Activated CD4-positive, alpha-beta T cell treated with anti-CD3 and anti-CD28 coated beads, Interleukin-10, Interleukin-2, amounts not matched to agents 100 ng/mL and 50 ng/mL, durations not matched to agents 16 hours and 8 hours (primary cell): ENCODE measurements at places on chromosomes 1 and 21.

GRCh38 chr1:1354271-1355247, 3.8 kb downstream of the MXRA8 start:
- no peak for DNase-seq

DNA sequence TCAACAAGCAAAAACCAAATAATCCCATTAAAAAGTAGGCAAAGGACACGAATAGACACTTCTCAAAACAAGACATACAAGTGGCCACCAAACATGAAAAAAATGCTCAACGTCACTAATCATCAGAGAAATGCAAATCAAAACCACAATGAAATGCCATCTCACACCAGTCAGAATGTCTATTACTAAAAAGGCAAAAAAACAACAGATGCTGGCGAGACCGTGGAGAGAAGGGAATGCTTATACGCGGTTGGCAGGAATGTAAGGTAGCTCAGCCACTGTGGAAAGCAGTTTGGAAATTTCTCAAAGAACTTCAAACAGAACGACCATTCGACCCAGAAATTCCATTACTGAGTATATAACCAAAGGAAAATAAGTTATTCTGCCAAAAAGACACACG, 145.1 kb upstream of the EDN2 start:
- DNase-seq = no peak

- DNase-seq = no peak
These were observed 92.5 kb upstream of the IRF2BP2 start for GRCh38 chr1:234702342-234703000.

DNA sequence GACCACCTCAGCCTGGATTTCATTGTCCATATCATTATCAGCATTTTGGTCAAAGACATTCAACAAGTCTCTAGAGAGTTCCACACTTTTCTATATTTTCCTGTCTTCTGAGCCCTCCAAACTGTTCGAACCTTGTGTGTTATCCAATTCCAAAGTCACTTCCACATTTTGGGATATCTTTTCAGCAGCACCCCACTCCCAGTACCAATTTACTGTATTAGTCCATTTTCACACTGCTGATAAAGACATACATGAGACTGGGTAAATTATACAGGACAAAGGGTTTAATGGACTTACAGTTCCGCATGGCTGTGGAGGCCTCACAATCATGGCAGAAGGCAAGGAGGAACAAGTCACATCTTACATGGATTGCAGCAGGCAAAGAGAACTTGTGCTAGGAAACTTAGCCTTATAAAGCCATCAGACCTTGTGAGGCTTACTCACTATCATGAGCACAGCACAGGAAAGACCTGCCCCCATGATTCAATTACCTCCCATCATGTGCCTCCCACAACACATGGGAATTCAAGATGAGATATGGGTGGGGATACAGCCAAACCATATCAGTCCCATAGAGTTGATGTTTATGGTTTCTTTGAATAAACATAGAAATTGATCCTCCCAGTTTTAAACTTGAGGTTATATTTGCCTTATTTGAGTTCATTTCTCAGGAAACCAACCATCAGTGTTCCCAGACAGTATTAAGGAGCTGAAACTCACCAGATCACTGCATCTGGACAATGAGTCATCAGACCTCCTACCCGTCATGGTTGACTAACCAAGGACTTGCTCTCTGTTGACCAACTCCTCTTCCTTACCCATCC, 322.7 kb upstream of the DUSP10 start:
- DNase-seq = no peak

DNA sequence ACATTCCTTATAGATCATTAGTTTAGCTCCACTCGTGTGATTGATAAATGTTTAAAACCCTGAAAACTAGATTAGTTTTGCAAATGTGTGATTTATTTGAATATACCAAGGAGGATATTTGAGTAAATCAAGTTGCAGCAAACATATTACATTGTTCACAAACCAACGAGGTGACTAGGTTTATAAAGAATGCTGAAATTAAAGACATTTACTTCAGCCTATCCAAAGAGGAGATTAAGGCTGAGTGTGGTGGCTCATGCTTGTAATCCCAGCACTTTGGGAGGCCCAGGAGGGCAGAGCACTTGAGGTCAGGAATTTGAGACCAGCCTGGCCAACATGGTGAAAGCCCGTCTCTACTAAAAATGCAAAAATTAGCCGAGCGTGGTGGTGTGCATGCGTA, 34.1 kb downstream of the VTCN1 start:
- DNase-seq = no peak

DNA sequence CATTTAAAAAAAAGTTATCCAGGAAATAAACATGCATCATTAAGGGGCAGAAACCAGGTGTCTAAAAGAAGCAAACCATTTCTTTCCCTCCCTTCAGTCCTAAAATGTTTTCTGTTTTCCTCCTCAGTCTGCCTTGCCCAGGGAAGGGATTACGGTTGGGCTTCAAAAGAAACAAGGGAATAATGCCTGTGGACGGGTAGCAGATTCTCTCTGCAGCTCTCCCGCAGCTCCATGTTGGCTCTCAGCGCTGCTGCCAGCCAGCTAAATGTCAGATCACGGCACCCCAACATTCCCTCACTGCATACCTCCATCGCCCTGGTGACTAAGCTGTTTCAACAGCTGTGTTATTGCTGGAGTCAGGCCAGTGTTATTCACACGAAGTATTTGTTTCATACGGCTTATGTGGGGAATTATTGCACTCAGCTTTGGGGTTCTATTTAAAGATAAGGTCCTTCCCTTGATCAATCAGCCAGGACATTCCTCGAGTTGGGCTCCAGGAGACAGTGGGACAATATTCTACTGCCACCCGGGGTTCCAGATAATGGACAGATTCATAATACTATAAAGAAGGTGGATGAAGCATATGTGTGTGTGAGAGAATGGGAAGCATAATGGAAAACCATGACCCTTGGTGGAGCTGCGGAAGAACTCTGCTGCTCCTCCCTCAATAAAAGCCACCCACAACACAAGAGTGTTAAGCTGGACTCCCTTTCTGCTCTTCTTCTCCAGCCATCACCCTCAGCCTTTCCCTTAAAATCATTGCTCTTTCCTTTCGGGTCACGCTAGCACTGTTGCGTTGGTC, 58.2 kb downstream of the WLS start:
- no peak for DNase-seq

DNA sequence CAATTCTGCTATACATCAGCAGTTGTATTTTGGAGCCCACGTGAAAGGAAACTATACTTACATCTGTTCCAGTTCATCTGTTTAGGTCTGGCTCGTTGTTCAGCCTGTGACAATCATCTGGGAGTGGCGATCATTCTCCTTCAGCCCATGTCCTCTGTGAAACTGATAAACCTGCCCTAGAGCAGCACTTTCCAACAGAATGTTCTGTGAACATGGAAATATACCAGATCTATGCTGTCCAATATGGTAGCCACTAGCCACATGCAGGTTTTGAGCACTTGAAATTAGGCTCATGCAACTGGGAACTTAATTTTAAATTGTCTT, 24.5 kb upstream of the COQ8A start:
- no peak for DNase-seq

DNA sequence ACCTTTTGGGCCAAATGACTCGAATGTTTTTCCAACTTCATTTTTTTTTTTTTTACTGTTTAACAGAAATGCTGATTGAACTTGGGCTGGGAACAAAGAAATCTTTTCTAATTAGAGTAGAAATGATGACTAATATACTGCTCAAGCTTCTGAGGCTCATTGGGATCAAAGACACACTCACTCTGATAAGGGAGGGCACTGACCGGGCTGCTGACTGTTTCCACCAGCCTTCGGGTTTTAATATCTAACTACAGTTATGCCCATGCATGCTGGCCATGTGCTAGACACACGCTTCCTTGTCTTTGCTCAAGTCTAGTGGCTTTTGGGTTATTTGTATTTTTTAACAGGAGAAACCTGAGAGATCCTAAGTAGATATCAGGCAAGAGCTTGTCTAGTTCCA, 16.8 kb downstream of the ZBTB18 start:
- DNase-seq = no peak

- no peak for DNase-seq
These were observed 266.7 kb upstream of the GJB5 start for GRCh38 chr1:34488080-34488708.

GRCh38 chr1:51484591-51484990, 34.5 kb downstream of the EPS15 start:
- DNase-seq = no peak

GRCh38 chr1:215082532-215083382, at the start of gene KCNK2:
KCNK2 (plus strand) TSS chr1:215082737; CDS start chr1:215083386, 649 bp downstream.
- no peak for DNase-seq

DNA sequence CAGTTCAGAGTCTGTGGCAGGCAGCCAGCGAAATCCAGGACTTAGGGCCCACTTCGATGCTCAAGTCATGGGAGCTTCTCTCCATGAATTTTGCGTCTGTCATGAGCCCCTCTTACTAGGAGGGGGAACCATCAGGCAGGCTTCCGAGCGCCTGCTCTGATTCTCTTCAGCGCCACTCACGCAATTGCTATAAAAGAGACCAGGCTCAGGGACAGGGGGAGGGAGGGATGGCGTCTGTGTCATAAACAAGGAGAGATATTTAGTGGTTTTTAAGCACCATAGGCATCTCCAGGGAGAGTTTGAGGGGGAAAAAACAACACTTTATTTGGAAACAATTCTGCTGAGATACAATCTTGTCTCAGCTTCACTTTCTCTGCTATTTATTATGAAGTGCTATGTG, 60.6 kb downstream of the NAV1 start:
- no peak for DNase-seq

GRCh38 chr1:79193211-79194079, 186.9 kb upstream of the ADGRL4 start:
- DNase-seq = peak; percentile 39

DNA sequence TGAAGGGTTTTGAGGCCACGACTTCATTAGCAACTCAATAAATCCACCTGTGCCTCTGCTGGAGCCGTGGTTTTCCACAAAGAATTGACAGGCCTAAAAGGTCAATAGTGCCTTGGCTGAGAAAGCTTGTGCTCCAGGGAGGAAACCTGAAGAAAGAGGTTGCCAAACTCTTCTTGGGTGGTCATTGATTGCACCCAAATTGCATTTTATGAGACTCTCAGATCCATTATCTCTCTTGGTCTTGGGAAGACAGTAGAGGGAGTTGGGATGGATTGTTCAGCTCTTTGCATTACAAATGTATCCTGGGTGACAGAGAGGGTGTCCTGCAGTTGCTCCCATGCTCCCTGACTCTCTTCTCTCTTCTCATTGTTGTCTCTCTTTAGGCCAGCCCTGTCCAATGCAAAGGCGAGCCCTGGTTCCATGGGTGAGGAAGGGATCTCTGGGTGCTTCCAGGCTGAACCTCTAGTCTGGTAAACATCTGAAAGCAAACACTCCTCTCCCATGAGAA, 46.1 kb upstream of the HTR1D start:
- no peak for DNase-seq
